Stimulated activated CD4-positive, alpha-beta T cell treated with anti-CD3 and anti-CD28 coated beads, Interleukin-15, amount 100 ng/mL, for 24 hours (primary cell): ENCODE measurements at places on chromosomes 7 and 10.

DNA sequence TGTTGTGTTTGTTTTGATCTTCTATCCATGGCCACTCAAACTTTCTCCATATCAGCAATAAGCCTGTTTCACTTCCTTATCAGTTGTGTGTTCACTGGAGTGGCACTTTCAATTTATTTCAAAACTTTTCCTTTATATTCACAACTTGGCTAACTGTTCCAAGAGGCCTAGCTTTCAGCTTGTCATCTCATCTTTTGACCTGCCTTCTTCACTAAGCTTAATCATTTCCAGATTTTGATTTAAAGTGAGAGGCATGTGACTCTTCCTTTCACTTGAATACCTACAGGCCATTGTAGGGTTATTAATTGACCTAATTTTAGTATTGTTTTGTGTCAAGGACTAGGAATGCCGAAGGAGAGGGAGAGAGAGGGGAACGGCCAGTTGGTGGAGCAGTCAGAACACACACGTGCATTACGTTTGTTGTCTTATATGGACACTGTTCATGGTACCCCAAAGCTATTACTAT is 5.5 kb upstream of the GNAT3 start:
- DNase-seq: no peak

DNA sequence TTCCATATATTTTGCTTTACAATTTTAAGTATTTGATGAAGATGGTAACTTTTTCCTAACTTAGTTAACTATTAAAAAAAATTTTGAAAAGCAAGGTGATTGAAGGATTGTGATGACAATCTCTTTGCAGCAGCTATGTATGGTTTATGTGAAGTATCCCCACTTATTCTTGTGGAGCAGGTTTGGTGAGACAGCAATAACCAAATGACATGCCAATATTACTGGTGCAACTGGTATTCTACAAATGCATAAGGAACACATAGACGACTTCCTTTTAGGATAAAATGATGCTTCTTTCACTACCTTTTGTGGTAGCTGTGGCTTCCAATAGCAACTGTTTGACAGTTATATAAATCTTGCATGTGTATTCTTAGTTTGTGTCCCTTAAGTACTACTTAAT is 465.3 kb downstream of the PLXDC2 start:
- DNase-seq: no peak

GRCh38 chr7:155470686-155471638 is 13.0 kb downstream of the EN2 start:
- DNase-seq: no peak

DNA sequence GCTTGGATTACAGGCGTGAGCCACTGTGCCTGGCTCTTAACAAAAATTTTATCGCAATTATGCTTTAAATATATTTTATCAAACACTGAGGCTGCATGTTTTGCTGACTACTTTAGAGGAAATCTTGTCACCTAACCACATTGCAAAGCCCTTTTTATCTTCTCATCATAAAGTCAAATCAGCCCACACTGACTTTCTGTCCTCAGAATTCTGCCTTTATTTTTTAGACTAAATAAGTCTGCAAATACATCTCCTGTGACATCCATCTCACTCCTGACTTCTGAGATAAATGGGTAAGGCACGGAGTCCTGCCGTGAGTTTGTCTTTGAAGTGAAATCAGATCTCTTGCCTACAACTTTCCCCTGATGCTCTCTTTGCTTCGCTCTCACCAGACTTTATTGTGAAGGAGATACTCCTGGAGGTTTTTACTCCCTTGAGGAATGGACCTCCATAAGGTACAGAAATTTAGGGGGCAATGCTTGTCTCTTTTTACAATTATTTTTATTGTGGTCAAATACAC is 23.5 kb upstream of the UCMA start:
- DNase-seq: no peak

- DNase-seq: no peak
Observed at GRCh38 chr7:135774284-135774683, 25.7 kb upstream of the FAM180A start.
